ENCODE measurements at places on chromosomes 7 and 10.

- no peak for DNase-seq
Measured at GRCh38 chr7:48101968-48102367, 12.9 kb downstream of the UPP1 start.

GRCh38 chr7:144854839-144855424 is 19.1 kb upstream of the TPK1 start:
- DNase-seq, result no peak

DNA sequence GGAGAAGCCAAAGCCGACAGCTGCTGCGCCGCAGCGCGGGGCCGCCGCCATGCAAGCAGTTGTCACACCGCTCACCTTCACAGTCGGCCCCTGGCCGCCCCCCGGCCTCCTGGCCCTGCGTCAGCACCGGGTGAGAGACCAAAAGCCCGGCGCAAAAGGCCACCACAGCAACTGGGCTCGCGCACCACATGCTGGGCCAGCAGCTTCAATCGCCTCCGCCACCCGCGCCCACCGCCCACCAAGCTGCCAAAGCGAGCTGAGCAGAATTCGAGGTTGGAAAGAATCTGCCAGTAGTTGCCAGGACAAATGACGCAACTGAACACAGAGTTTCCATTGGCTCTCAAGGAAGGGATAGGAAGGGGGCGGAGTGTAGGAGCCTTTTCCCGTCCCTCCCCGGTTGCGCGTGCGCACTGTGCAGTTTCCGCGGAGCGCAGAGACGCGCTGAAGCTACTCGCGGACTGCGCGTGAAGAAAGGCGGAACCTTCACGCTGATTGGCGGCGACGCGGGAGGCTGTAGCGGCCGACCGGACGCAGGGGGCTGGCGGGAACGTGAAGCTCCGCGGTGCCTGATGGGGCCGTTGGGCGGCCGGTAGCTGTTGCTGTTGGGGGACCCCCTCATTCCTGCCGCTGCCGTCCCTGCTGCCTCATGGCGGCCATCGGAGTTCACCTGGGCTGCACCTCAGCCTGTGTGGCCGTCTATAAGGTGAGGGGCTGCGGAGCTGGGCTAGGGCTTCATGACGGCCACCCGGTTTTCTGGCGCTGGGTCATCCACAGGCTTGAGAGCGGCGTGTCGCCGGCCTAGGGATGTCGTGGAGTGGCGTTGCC is at the start of the genes CDNF, HSPA14 and MSANTD7:
Gene CDNF (minus strand): TSS at position 281 of the 825 bp plus-strand sequence. CDS start 91 bp downstream, at position 190.
Gene HSPA14 (plus strand): TSS at position 550 of the 825 bp plus-strand sequence. CDS start 97 bp downstream, at position 647.
Gene MSANTD7 (plus strand): TSS at position 550 of the 825 bp plus-strand sequence. CDS start 3,979 bp downstream, outside the sequence.
- peak; percentile 99 for DNase-seq

- DNase-seq, result no peak
Measured at GRCh38 chr7:108911016-108911415, 341.3 kb downstream of the DNAJB9 start.

DNA sequence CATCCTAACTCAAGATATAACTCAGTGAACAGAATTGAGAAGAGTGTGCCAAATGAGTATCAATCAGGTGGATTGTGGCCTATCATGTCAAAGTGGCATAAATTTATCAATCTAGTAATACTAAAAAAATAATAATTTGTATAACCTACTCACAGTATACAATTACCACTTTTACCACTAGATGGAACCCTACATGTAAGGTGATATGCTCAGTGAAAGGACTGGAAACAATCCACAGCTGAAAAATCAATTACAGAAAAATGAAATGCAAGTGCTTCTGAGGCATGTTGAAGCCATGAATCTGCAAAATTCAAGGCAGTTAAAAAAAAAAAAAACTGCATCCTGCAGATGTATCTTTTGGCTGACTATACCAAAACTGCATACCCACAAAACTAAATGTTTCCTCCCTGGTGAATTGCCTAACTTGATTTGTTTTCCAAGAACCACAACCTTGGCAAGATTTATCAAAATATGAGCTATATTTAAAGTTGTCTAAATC is 13.9 kb downstream of the ARHGAP19 start:
- DNase-seq, result peak; percentile 69

GRCh38 chr10:111116762-111117445 is 40.1 kb downstream of the ADRA2A start:
- no peak for DNase-seq

All from CD4-positive, alpha-beta T cell treated with Interleukin-4 for 1 hour (primary cell).